Testis (tissue), 5 donors: ENCODE measurements at places on chromosomes 13 and 19. TPM values are rescaled to one million over a fixed set of nuclear protein-coding genes. Genes with fewer than 3 reads are reported as not detected.

WTIP gene
- 41.3 TPM for total RNA-seq

PCP2 gene
- total RNA-seq = 38.2 TPM

SLC10A2 gene
- total RNA-seq = not detected

PGLYRP2 gene
- total RNA-seq = 44.4 TPM
